Tibial artery (tissue), 4 donors: ENCODE measurements at places on chromosomes 7 and 10.
A peak's percentile ranks its signal among the peaks of the same experiment; 100 is the strongest.

GRCh38 chr7:41882745-41883420, 180.0 kb upstream of the INHBA start:
- no peak for DNase-seq

GRCh38 chr7:27111042-27111750, 8.7 kb upstream of the HOXA2 start:
- DNase-seq = no peak

- no peak for DNase-seq
Observed at GRCh38 chr10:33145451-33146188, 187.6 kb upstream of the ITGB1 start.

DNA sequence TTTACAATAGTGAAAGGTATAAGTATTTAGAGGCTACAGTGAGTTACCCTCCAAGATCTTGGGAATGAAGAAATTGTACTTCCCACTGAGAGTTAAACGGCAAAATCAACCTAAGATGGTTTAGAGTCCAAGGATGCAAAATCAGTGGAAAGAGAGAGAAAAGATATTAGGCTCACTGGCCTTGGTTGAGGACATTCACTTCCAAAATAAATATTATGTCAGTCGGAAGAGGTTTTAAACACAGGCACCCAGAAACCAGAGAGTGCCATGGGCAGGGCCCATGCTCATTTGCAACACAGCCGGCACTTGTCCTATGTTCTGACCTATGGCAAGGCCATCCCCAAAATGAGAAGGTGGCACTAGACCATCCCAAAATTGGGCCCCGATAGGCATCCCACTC, 3.9 kb upstream of the WDR91 start:
- DNase-seq = no peak

DNA sequence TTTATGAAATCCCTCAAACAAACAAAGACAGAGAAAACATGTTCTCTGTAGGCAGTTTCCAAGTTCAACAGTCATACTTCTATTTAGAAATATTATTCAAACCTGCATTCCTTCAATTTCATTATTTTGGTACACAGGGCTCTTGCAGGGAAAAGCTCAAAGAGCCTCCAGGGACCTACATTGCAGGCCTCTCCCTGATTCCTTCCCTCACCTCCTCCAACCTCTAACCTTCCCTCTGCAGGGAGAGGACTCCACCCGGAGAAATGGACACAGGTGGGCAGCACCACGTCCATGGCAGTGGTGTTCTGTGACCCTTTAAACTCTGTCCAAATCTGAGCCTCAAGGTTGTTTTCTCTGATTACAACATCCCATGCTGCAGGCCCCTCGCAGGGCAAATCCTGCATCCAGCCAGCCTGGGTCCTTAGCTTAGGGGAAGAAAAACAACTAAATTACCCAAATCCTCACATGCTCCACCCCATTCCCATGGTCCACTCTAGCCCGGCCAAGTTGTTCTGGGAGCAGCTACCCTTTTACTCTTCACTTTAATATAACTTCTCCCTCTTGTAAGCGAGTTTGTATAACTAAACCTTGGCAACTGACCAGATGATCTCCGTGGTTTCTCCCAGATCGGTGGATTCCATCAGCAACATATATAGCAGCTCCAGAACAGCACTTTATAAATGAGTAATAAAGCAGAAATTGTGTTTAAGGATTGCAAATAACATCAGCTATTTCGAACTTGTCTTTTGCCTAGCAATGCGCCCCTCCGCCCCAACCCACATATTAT, 129.8 kb downstream of the CUBN start:
- DNase-seq = peak; percentile 57

GRCh38 chr10:2026936-2027335, 289.6 kb upstream of the ADARB2 start:
- DNase-seq = no peak

DNA sequence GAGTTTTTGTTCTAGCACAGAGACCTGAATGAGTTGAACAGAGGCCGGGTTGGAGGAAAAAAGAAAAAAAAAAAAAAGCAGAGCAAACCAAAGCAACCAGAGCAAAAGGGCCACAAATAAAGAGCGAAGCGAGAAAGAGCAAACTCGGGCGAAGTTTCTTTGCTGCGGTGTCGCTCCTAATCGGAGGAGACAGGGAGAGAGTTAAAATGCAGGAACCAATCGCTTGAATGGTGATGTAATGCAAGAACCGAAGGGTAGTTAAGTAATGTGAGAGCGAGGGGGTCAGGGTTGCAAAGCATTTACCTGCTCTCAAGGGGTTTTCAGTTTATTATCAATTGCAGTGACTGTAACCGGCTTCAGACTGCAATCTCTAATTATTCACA, 271.7 kb downstream of the TRIL start:
- DNase-seq = no peak

GRCh38 chr7:27678617-27679260, 16.1 kb upstream of the HIBADH start:
- DNase-seq = no peak

- no peak for DNase-seq
Observed at GRCh38 chr7:128042012-128042411, 10.8 kb upstream of the LRRC4 start.

DNA sequence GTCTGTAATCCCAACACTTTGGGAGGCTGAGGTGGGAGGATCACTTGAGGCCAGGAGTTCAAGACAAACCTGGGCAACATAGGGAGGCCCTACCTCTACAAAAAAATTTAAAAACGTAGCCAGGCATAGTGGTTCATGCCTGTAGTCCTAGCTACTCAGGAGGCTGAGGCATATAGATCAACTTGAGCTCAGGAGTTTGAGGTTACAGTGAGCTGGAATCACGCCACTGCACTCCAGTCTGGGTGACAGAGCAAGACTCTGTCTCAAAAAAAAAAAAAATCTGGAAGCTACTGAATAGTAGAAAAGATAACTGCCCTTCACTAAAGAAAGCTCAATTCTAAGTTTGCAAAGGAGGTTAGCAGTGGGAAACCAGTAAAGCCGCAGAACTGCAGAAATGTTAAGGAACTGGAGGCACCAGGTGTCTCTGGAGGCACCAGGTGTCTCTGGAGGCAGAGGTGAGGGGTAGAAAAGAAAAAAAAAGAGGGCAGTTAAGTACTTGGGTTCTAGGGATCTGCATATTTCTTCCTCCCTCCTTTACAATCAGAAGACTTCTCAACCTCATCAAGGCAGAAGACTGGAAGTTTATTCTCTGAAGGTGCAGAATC, 56.5 kb downstream of the RNLS start:
- no peak for DNase-seq

DNA sequence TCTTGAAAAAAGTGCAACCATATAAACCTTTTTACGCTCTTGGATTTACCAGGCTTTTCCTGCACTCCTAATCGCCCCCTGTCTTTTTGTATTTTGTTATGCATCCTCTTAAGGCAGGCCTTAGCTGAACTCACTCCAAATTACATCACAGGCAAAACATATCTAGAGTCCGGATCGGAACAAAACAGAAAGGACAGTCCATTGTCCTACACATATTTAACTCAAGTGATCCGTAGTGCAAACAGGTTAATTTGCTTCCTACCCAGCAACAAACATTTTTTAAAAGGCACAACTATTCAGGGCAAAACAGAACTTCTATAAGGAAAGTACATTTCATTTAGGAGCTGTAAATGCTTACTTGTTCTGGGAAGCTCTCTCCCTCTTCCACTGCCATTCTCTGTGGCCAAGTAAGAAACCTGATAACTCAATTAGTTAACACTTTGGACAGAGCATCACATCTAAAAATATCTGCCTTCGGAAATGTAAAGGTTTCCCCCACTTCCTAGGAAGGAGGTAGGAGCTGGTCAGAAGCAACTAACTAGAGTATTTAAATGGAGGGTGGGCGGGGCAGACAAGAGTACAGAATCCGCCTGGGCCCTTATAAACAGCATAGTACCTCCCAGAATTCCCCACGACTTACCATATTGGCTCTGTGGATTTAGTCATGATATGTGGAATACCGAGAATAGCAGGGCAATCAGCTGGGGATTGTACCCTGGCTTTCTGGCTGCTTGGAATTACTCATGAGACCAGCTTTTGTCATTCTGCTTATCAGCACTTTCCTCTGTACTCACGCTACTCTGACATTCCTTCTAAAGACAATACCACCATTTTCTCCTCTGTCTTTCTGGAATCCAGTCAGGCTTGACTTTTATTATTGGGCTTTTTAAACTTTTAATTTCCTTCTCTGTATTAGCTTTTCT, 89.5 kb downstream of the ANK3 start:
- no peak for DNase-seq

GRCh38 chr7:129835569-129835968, 117.2 kb downstream of the UBE2H start:
- no peak for DNase-seq

DNA sequence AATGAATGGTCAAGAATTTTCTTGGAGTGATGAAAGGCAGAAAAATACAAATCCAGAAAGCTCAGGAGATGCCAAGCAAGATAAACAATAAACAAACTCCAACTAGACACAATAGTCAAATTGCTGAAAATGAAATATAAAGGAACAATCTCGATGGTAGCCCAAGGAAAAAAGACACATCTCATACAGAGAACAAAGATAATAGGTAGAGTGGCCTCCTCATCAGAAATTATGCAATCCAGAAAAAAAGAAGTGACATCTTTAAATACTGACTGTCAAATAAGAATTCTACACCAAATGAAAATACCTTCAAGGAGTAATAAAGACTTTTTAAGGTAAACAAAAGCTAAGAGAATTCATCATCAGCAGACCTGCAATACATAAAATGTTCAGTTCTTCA, 150.4 kb downstream of the ANK3 start:
- DNase-seq = no peak

DNA sequence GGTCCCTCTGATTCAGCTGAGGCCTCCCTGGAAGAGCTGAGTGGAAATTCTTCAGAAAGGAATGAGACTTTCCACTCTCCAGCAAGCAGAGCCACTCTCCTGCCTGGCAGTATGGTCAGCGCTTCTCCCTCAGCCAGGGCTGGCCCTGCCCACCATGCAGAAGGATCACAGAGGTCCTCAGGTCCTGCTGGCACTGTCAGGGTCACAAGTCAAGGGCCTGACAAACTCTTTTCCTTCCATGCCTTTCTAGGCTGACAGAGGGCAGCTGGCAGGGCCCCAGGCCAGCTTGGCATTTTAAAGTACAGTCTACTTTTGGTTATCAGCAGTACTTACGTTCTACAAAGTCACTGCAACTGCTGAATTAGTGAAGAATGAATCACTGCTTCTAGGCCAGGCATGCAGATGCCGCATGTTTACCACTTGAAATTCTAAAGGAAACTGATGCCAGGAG, 119.3 kb upstream of the FRMD4A start:
- no peak for DNase-seq
